Kidney glomerular epithelial cell (primary cell): ENCODE measurements at places on chromosomes 12 and 14.
A peak's percentile ranks its signal among the peaks of the same experiment; 100 is the strongest.

DNA sequence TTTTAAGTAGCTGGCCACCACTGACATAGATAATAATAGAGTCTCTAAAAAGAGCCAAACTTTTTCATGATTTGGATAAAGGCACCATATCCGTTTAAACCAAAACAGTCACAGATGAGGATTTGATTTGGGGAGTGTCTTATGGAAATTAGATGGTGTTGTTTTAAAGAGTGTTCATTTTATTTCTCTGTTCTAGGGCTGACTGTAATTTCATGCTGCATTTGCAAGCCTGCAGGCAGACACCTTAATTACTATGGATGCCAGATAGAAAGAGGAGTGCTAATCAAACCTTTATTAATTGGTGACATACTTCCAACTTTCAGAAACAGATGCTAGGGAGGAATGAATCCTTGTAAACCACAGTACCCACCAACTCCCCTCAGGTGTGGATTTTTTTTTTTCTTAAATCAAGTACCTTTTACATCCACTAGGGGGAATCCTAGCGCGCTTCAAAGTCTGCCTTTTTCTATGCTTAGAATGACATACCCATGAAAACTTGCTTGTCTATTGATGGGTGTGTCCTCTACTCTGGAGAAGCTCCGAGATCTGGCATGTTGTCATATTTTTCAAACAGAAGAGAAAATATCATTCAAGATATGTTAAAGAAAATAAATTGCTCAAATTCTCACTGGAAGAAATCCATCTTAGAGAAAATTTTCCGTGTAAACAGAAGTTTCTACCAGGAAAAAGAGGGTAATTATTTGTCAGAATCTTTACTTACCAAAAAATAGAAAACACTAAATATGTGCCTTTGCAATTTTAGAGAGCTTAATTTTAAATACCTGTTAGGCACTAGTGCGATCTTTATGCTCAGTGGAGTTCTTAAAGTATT lies 14.2 kb upstream of the PLXNC1 start:
- DNase-seq = peak; percentile 62

DNA sequence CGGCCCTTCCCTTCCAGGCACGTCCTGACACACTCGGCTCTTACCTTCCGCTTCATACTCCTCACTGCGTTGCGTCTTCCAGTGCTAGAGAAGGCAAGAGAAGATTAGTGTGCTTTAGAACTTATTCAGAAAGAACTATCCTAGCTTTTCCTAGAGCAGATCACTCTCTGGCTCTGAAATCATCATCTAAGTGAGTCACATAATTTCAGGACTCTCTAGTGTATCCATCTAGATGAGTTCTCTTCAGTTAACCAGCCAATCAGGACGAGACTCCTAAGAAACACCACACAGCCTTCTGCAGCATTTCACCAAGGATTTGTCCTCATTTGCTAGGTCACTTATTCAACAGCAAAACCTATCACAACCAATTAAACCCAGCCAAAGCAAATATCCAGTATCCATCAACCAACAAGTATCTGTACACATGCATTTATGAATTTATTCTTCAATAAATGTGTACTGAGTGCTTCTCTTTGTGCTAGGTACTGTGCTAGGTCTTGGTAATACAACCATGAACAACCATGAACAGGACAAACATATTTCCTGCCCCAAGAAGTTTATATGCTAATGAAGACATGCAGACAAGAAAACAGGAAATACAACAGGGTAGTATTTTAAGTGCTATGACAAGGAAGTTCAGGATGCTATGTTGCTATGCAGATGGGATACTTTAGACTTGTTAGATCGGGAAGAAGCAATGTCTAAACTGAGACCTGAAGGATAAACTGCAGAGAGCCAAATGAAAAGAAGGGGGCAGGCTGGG lies 52.1 kb downstream of the NIN start:
- DNase-seq = no peak

- no peak for DNase-seq
Measured at GRCh38 chr14:39383026-39383660, 49.1 kb downstream of the FBXO33 start.

- DNase-seq = no peak
Measured at GRCh38 chr12:81558031-81558430, 201.1 kb downstream of the PPFIA2 start.

GRCh38 chr12:50082644-50083043 lies 2.5 kb upstream of the SMARCD1 start:
- DNase-seq = no peak

- DNase-seq = no peak
Measured at GRCh38 chr14:92009604-92010003, 30.3 kb downstream of the TRIP11 start.
